ENCODE measurements at places on chromosomes 5 and 9.

DNA sequence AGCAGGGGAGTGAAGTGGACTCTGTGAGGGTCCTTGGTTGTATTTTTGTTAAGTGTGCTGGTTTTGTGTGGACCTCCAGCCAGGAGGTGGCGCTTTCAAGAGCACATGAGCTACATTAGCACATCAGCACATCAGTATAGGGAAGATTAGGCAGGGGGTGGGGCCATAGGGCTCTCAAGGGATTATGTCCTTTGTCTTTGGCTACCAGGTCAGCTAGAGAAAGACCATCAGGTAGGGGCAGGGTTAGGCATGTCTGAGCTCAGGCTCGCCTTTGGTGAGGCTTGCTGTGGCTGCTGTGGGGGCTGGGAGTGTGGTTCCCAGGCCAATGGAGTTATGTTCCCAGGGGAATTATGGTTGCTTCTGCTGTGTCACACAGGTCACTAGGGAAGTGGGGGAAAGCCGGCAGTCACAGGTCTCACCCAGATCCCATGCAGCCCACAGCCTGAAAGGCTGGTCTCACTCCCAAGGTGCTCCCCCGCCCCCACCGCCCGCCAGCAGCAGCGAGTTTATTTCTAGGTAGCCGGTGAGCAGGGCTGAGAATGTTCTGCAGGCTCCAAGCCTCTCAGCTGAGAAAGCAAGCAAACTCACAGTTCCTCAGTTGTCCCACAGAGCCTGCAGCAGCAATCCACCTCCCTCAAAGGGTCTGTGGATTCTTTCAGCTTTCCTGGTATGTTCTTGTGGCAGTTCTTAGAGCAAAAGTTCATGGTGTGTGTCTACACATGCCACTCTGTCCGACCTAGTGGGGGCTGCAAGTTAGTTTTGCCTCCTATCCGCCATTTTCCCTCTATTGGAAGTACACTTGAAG, 13.7 kb downstream of the OR1J1 start:
- DNase-seq, result no peak

GRCh38 chr5:150144246-150144801, 11.3 kb downstream of the PDGFRB start:
- DNase-seq, result no peak

DNA sequence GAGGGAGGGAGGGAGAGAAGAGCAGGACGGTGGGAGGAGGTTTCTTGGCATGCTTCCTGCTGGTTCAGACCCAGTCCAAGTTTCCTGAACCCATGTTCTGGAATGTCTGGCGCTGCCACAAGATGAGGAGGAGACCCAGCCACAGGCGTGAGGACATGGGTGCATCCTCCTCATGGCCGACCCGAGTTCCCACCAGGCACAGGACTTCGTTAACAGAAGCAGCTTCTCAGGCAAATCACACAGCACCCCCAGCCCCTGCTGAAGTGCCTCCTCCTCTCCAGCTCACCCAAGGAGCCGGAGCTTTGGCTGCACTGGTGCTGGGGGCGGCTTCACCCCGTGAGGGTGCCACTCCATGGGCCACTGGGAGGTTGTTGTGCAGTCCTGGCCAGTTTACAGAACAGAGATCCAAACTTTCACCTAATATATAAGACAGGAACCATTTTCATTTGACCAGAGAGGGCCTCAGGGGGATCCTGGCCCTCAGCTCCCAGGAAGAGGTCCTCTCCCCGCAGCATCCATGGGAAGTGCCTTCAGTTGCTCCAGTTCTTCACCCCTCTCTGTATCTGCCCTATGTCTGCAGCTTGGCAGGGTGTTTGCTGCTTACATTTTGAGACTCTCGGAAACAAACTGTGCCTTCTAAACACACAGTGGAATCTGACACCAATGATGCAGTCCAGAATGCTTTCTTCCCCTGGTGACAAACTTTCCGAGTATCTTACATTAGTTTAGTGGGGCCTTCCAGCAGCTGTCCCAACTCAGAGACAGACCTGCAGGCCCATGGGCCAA, 10.2 kb upstream of the NKD2 start:
- DNase-seq, result no peak

DNA sequence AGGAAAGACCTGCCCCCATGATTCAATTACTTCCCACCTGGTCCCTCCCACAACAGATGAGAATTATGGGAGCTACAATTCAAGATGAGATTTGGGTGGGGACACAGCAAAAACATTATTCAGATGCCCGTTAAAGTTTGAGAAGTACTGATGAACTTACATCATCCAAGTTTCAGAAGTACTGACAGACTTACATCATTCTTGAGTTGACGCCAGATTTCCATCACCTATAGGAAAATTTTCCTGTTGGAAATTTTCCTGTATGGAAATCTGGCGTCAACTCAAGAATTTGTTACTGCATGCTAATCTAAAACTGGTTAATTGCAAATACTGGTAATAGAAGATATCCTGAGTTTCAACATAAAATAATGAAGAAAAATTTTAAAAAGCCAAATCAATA, 975.9 kb downstream of the MAT2B start:
- DNase-seq, result no peak

DNA sequence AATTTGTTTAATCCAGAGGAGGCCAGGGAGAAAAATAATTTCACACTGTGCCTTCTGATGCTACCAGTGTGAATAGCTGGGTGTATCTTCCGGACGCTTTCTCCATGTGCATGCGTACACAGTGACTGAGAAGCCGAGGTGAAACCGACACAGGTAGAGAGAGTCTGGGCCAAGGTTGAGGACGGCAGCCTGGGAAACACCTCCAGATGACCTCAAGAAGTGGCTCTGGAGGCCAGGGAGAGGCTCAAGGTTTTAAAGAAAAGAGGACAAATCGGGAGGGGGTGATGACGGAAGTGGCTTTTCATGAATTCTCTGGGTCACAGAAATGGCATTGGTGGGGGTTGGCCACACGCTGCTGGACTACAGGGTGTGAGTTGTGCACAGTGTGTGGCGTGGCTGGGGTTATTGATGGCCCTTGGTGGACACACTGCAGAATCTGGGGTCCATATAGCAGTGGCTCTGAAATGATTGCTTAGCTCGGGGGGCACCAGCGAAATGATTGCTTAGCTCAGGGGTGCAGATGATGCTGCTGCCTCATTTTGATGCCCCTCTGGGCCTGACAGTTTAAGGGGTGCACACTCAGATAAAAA, 34.1 kb upstream of the LRRC14B start:
- DNase-seq, result no peak

DNA sequence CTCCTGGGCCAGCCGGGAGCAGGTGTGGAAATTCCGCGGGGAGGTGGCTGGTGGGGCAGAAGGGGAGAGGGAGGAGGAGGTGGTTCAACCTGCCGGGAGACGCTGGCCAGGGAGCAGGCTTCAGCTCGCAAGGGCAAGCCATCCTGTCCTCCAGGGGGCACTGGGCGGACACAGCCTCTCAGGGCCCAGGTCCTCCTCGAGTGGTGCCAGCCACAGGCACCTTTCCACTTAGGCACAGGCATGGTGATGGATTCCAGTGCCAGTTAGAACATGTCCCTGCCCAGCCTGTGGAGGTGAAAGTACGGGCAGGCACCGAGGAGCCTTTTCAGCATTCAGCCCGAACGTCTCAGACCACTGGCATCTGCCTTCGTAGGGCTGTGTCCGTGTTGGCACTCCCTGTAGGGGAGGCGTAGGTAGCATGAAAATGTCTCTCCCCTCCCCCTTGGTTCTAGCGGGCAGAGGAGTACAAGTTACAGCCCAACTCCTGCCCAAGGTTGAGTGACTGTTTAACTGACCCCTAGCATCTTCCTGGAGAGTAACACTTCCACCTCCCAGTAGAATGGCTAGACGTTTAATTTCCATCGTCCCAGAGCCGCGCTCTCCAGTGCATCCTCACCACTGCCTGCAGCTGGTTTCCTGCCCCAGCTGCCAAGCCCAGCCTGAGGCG, 48.9 kb downstream of the DAB2IP start:
- no peak for DNase-seq

DNA sequence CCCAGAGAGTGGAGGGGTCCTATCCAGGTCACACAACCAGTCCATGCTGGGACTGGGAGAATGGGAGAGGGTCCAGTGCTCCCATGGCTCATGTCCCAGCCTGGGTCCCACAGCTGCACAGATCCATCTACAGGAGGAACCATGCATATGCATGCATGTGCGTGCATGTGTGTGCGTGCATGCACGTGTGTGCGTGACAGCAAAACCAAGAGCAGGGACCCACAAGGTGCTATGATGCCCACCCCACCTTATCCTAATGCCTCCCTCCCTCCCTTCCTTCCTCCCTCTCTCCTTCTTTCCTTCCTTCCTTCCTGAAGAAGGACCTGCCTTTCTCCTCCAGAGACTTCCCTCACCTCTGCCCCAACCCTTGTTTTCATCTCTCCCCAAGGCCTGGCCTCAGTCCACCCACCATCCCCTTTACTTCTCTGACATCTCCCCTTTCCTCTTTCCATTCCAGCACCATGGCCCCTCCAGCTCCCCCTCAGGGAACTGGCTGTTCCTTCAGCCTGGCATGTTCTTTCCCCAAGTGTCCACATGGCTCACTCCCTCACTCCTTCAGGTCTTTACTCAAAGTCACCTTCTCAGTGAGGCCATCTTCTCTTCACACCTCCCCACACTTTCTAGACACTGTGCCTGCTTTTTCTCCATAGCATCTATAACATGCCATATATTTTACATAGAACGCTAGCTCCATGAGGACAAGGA, 21.8 kb downstream of the AQP7 start:
- DNase-seq, result no peak

GRCh38 chr5:362189-362588, 40.7 kb downstream of the AHRR start:
- DNase-seq, result no peak

- no peak for DNase-seq
These were observed 75.1 kb downstream of the GNAQ start for GRCh38 chr9:77956555-77956954.

DNA sequence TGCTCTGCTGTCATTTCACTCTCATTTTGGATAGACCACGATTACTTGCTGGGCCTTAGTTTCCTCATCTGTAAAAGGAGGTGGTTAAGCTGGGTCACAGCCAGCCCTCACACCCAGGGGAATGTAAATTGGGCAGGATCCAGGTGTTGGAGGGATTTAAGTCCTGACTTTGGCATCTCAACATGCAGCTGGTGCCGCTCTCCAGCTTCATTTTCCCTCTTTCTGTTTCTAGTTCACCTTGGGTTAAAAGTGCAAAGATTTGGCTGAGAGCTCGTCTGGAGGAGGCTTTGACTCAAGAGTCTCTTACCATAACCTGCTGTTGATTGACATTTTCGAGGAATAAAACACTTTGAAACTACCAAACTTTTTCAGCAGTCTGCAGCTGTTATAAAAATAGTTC, 144.3 kb upstream of the DHFR start:
- no peak for DNase-seq

- DNase-seq, result no peak
These were observed 31.6 kb downstream of the PRLR start for GRCh38 chr5:35198686-35199085.

- no peak for DNase-seq
These were observed 6.5 kb downstream of the LRRC26 start for GRCh38 chr9:137163365-137163715.
